ENCODE measurements at places on chromosomes 1 and 21.

GRCh38 chr21:31211836-31212235 is 132.2 kb downstream of the TIAM1 start:
- DNase-seq, result no peak

- no peak for DNase-seq
Observed at GRCh38 chr1:186046437-186047211, 312.4 kb downstream of the HMCN1 start.

GRCh38 chr1:229554886-229555621 is 3.5 kb downstream of the ABCB10 start:
- no peak for DNase-seq

GRCh38 chr1:100607628-100608240 is 69.8 kb downstream of the GPR88 start:
- no peak for DNase-seq

DNA sequence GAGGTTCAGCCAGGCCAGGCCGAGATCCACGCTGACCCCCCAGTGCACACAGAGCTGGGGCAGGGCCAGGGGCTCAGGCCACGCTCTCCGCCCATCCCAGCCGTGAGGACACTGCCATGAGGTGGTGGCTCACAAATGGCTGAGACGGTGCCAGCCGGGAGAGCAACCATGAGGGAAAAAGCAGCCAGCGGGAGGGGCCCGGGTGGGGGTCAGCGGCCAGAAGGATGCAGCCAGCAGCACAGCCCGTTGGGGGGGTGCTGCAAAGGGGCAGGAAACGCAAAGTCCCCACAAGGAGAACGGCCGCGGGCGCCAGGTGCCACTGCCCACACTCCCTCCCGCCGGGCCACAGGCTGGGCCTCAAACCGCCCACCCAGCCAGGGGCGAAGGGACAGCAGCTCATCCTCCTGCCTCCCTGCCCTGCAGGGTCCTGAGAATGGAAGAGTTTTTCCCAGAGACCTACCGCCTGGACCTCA is 8.3 kb downstream of the TTLL10 start:
- no peak for DNase-seq

- DNase-seq, result no peak
Observed at GRCh38 chr1:64654519-64655341, 90.1 kb upstream of the RAVER2 start.

- no peak for DNase-seq
Observed at GRCh38 chr21:28419811-28420210, 572.9 kb downstream of the LTN1 start.

DNA sequence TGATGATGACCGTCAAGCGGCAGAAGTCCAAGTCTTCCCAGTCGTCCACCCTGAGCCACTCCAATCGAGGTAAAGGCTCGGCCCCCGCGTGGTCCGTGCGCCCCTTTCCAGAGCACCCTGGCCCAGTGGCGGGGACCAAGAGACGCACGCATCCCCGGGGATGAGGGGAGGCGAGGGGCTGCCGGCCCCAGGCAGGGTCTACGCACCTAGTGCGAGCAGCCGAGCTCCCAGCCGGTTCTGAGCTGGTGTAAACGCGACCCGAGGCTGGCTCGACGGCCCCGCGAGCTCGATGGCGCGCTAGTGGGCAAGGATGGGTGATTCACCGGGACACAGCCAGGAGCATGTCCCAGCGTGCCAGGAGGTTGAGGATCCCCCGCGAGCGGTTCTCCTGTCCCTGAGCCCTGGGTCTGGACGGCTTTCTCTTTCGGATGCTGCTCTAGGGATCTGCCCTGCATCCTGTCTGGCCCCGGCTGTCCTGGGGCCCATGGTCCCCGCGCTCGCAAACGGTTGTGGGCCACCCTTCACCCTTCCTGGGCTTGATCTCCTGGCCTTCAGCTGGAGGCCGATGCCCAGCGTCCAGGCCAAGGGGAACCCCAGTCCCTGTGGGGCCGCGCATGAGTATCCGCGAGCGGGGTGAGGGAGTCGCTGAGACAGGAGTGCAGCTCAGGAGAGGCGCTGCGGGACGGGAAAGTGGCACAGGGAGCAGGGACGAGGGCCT is 689 bp downstream of the PKP1 start:
- DNase-seq, result no peak

DNA sequence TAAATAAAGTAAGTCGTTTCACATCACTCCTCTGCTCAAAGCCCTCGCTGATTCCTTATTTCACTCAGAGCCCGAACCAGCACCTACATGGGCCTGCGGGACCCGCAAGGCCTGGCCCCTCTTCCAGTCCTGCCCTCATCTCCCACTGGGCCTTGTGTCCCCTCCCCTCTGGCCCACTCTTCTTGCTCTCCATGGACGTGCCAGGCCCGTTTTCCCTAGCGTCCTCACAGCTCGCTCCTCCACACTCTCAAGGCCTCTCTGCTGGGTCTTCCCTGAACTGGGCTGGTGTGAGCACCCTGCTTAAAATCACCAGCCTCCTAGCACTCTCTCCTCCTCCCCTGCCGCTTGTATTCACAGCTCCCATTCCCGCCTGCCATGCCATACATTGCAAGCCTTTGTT is 237.9 kb downstream of the FOXD2 start:
- DNase-seq, result no peak

DNA sequence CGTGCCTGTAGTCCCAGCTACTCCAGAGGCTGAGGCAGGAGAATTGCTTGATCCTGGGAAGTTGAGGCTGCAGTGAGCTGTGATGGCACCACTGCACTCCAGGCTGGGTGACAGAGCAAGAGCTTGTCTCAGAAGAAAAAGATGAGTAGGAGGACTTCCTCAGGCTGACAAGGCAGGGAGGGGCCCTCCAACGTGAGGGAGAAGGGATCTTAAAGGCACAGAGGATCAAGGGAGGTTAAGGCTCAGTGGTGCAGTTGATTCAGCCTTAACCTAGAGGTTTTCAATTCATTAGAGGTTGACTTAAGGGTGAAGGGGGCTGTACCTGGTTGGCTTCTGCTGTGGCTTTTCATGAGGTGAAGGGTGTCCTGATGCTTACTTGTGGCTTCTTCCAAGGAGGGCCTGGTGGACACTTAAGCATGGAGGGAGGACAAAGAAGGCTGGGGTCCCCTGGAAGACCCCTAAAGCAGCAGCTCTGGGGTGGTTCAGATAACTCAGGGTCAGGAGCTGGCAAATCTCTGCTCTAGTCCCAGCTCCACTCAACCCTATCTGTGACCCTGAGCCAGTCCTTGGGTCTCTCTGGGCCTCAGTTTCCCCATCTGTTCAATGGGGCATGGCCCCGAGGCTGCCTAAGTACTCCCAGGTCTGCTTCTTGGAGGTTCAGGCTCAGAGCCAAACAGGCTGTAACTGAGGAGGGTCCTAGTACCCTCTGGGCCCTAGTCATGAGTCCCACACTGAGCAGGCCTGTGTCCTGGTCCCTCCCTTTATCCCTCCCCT is 6.3 kb downstream of the EXTL1 start:
- DNase-seq, result no peak

- no peak for DNase-seq
Observed at GRCh38 chr1:177569476-177569875, 398.7 kb downstream of the BRINP2 start.

Measured in NCI-H2107 (cell line).